ENCODE measurements at places on chromosomes 2 and 18.

- DNase-seq: no peak
Observed at GRCh38 chr2:119012345-119013301, 70.6 kb downstream of the MARCO start.

DNA sequence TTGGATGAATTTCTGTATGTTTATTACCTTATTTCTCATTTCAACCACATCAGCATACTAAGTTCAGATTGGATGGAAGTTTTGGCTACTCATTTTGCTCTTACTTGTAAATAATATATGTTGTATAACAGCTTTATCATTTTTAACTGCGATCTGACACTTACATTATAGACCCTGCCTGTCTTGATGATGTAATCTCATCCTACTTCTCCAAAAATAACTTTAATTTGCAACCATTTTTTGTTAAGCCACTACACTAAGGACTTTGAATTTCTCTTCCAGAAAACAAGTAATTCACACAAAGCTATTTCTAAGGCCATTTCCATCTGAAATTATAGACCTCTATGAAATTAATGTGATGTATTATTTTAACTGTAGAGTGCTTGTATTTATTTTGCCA is 240.7 kb downstream of the WDR7 start:
- no peak for DNase-seq

DNA sequence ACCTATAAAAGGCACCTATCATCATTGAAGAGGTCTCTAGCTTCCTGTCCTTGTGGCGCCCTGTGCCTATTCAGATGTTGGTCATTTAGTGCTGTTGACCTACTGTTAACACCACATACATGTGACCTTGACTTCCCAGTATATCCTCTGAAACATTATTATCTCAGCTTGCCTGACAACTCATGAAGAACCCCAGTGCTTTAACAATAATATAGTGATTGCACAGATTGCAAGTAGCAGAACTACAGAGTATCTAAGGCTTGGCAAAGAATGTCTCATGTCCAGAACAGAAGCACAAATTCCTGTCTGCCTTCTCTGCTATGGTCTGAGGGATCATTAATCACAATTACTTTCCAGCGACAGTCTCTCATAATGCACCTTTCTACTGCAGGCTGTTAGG is 165.3 kb downstream of the LCLAT1 start:
- no peak for DNase-seq

DNA sequence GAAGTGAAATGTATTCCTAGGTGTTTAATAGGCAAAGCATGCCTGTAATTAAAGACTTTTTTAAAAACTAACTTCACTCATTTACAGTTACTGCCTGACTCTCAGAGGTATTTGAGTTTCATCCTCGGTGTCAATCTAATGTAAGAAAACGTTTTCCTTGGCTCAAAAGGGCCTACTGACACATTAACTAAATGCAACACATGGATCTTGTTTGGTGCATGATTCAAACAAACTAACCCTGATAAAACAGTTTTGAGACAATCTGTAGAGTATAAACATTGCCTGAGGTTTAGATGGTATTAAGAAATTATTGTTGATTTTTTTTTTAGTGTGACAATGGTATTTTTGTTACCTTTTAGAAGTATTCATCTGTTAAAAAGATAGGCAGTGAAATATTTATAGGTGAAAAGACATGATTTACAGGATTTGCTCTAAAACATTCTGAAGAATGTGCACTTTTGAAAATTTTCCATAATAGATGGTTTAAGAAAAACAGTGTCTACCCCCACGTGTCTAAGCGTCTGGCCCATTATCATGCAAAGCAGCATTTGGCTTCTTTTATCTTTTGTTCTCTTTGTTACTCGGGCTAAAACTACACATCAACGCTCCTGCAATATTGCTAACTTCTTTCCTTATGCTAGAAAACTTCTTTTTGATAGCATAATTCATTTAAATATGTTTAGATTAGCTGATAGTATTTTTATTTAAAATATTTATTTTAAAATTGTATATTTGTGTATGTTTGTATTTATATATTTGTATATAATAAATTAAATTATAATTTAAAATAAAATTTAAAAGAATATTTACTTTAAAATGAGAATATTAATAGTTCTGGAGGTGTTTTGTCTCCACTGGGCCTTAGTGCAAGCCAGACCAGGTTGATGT is 160.2 kb upstream of the NDUFV2 start:
- DNase-seq: no peak

- DNase-seq: no peak
Observed at GRCh38 chr18:35256947-35257346, 16.1 kb downstream of the ZNF397 start.

GRCh38 chr2:83990636-83991035 is 468.4 kb downstream of the SUCLG1 start:
- peak; percentile 9 for DNase-seq

GRCh38 chr2:86592547-86593230 is 29.4 kb upstream of the CHMP3 start:
- peak; percentile 6 for DNase-seq

- no peak for DNase-seq
Observed at GRCh38 chr2:164593959-164594358, 27.3 kb downstream of the GRB14 start.

GRCh38 chr18:8515142-8515865 is 93.9 kb upstream of the RAB12 start:
- no peak for DNase-seq
